ENCODE measurements at places on chromosomes 16 and 17.

DNA sequence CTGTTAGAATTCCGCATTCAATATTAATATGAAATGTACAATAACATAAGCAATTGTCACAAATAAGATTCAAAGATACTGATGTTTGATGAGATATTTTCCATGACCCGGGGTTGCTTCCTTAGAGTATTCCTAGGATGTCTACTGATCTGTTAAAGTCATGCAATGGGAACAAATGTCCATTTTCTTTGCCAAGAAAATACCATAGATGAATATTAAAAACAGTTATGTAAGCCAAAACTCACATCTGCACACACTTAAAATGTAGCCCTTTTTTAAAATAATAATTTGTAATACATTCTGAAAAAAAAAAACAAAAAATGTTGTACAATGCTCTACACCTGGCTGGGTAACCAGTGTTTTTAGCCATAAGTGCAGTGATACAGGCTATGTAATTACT is 259.4 kb upstream of the AXIN2 start:
- no peak for DNase-seq

- no peak for DNase-seq
Measured at GRCh38 chr16:12337871-12338655, 361.5 kb downstream of the SNX29 start.

DNA sequence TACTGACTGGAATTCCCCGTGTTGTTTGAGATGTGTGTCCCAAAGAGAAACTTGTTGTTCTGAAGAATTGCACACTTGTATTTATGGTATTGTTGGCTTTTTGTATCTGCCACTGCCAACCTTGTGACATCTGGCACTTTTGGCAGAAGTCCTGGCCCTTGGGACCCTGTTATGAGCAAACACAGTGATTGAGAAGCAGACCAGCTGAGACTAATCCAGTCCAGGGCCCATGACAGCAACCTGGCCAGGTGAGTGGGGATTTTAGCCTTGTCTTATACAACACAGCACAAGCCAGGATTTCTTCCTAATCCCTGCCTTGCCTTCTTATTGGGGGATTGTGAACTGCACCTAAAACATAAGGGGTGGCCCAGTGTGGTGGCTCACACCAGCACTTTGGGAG is 80.0 kb downstream of the NTN1 start:
- no peak for DNase-seq

GRCh38 chr16:491220-491919 is 36.1 kb upstream of the CAPN15 start:
- no peak for DNase-seq

DNA sequence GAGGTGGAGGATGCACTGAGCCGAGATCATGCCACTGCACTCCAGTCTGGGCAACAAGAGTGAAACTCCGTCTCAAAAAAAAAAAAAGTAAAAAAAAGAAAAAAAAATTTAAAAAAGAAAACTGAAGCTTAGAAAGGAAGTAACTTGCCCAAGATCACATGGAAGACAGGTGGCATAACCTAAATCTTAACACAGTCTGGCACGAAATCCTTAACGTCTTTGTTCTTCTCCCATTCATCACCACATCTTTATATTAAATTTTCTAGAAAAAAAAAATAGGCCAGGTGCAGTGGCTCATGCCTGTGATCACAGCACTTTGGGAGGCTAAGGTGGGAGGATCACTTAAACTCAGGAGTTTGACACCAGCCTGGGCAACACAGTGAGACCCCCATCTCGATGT is 9.3 kb downstream of the WDR59 start:
- DNase-seq: no peak

DNA sequence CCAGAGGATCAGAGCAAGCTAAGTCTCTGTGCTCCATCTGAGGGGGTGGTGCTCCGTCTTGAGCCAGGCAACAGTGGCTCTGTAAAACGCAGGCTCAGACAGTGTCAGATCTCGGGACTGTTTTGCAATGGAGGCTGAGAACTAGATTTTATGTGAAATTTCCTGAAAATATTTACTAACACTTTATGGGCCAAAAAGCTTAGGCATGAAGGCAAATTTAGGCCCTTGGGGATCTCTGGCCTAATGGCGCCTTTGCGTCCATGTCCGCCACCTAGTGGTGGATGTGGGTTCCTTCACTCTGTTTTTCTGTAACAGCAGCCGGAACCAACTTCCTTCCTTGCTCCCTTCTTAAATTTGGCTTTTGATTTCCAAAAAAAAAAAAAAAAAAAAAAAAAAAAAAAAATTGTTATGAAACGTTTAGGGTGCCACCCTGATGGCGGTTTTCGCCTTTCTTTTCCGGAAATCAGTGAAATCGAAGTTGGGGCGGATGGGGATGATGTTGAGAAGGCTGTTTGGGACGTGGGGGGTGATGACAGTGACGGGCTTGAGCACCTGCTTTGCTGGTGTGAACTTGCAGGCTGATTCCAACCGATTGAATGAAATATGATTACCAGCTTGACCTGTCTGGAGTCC is 14.0 kb upstream of the ELAC2 start:
- DNase-seq: no peak

DNA sequence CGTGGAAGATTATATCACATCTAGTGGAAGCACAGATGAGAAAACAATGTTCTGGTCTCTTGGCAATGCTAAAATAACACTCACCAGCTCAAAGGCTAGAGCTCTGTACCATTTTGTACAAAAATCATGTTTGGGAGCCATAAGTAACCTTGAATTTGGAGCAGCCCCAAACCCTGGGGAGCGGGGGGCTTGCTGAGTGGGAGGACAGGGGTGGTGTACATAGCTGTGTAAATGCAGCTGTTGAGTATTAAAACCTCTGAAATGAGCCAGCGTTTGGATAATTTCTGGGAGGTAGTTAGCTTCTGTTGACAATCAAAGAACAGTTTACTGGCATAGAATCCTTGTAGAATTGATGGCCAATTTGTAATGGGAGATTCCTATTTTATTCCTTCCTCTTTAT is 4.3 kb downstream of the MYH8 start:
- DNase-seq: no peak

GRCh38 chr16:7804635-7805195 is 472.1 kb downstream of the RBFOX1 start:
- DNase-seq: no peak

- DNase-seq: no peak
Measured at GRCh38 chr17:76934561-76935320, 66.5 kb downstream of the MGAT5B start.

DNA sequence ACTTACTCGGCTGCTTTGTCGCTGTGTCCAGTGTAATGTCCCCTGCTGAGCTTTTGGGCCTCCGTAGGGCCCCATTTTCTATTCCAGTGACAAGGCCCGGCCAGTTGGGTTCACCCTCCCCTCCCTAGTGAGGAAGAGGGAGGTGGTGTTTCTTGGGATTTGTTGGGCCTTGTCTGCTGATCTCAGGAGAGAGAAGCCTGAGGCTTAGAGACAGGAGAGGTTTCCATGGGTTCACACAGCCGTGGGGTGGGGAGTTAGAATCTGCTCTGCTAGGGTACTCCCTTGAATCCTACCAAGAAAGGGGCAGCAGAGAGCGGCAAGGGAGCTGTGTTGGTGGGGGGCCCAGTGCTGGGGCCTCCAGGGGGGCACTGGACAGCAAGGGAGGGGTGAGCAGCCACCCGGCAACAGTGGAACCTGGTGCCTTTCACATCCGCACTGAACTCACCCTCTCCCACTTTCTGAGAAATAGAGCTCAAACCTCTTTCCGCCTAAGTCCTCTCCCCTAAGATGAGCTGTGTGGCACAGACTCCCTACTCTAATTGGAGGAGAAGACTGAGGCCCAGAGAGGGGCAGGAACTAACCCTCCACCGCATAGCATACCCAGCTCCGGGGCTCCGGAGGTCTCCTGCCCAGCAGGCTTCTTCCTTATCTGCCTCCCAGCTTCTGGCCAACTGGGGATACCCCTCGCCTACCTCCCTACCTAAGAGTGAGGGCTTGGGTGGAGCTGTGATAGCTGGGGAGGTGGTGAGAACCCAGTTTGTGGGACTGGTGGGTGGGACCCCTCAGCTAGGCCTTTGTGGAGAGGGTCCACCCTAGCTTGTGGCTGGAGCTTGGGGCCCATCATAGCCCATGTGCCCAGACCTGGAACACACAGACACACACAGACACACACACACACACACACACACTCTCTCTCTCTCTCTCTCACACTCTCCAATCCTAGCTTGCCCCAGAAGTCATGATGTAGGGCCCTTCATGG is 6.8 kb downstream of the TBKBP1 start:
- DNase-seq: no peak

GRCh38 chr17:44977065-44977464 is 9.0 kb upstream of the C1QL1 start:
- no peak for DNase-seq

DNA sequence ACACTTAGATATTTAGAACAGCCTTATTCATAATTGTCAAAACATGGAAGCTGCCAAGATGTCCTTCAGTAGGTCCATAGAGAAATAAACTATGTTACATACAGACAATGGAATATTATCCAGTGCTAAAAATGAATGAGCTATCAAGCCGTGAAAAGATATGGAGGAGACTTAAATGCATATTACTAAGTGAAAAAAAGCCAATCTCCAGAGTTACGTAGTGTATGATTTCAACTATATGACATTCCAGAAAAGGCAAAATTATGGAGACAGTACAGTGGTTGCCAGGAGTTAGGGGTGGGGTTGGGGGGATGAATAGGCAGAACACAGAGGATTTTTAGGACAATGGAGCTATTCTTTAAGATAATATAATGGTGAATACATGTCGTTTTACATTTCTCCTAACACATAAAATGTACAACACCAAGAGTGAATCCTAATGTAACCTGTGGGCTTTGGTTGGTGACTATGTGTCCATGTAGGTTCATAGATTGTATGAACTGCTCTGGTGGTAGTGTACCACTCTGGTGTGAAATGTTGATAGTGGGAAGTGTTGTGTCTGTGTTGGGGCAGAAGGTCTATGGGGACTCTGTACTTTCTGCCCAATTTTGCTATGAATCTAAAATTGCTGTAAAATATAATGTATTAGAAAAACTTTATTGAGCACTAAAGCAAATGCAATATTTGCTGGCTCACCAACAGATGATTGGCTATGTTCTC is 122.6 kb downstream of the USP22 start:
- DNase-seq: no peak

GRCh38 chr16:21565861-21566669 is 33.3 kb upstream of the METTL9 start:
- no peak for DNase-seq

- DNase-seq: no peak
Measured at GRCh38 chr17:6706996-6707395, 6.2 kb downstream of the SLC13A5 start.

GRCh38 chr17:51346218-51346982 is 86.1 kb downstream of the UTP18 start:
- no peak for DNase-seq

DNA sequence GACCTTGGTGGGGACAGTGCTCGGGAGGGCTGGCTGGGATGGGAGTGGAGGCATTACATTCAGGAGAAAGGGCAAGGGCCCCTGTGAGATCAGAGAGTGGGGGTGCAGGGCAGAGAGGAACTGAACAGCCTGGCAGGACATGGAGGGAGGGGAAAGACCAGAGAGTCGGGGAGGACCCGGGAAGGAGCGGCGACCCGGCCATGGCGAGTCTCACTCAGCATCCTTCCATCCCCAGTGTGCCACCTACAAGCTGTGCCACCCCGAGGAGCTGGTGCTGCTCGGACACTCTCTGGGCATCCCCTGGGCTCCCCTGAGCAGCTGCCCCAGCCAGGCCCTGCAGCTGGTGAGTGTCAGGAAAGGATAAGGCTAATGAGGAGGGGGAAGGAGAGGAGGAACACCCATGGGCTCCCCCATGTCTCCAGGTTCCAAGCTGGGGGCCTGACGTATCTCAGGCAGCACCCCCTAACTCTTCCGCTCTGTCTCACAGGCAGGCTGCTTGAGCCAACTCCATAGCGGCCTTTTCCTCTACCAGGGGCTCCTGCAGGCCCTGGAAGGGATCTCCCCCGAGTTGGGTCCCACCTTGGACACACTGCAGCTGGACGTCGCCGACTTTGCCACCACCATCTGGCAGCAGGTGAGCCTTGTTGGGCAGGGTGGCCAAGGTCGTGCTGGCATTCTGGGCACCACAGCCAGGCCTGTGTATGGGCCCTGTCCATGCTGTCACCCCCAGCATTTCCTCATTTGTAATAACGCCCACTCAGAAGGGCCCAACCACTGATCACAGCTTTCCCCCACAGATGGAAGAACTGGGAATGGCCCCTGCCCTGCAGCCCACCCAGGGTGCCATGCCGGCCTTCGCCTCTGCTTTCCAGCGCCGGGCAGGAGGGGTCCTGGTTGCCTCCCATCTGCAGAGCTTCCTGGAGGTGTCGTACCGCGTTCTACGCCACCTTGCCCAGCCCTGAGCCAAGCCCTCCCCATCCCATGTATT is 1.1 kb downstream of the CSF3 start:
- DNase-seq: no peak

DNA sequence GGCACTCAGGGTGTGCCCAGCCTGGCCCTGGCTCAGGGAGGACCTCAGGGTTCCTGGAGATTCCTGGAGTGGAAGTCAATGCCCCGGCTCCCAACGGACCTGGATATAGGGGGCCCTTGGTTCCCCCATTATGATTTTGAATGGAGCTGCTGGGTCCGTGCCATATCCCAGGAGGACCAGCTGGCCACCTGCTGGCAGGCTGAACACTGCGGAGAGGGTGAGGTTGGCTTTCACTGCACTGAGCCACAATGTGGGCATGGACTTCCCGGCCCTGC is 23.6 kb downstream of the USP6 start:
- DNase-seq: no peak

- no peak for DNase-seq
Measured at GRCh38 chr16:3171181-3171854, 16.7 kb upstream of the OR1F1 start.
